CD4-positive, alpha-beta T cell treated with Interleukin-4 for 4 hours (primary cell): ENCODE measurements at places on chromosomes 1 and 21.

- no peak for DNase-seq
Measured at GRCh38 chr1:190658907-190659306, 181.2 kb upstream of the BRINP3 start.

GRCh38 chr1:231091831-231092301 is 51.8 kb upstream of the FAM89A start:
- DNase-seq, result peak; percentile 21

DNA sequence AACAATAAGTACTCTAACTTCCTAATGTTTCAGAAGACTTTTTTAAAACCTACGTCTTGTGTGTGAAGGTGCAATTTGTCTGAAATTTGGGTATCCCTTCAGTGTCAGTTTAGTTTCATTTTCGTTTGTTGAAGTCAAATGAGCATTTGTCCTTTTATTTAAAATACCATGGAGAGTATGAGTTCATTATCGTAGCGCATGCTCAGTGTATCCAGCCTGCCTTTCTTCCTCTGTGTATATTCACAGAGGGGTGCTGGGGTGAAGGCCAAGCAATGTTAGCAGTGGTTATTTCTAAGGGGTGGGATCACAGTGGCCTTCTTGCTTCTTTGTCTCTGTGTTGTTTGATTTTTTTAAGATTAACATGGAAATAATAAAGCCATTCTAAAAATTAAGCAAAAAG is 43.2 kb downstream of the CNN3 start:
- peak; percentile 24 for DNase-seq

- DNase-seq, result no peak
Measured at GRCh38 chr1:11594222-11594621, 60.0 kb downstream of the FBXO2 start.
